ENCODE measurements at places on chromosomes 7 and 10.

- peak; percentile 32 for DNase-seq
Observed at GRCh38 chr7:130490888-130491804, 739 bp upstream of the MEST start.

- DNase-seq, result peak; percentile 87
Observed at GRCh38 chr7:74355091-74355490, 65.9 kb downstream of the CLIP2 start.

DNA sequence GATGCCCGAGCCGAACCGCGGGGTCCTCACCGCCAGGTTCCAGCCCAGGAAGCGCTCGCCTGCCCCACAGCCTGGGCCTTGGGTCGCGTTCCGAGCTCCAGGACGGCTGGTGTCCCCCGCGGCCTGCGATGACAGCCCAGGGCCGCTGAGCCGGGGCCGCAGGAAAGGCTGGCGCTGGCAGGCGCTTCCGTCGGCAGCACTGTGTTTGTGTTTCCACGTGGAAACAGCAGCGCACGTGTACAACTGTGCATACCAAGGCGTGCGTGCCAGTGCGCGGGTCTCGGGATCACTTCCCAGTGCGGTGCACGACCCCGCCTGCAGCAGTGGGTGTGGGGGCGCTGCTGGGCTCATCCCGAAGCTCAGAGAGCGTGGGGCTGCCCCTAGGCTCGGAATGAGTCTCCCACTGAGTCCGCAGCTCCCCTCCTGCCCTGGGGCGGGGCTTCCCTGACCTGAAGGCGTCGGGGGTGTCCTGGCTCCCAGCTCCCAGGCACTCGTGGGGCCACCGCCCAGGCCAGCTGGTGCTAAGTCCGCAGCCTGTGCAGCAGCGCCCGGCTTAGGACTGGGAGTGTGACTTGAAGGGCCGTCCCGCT lies 17.2 kb downstream of the AP5Z1 start:
- no peak for DNase-seq

- DNase-seq, result peak; percentile 36
Observed at GRCh38 chr10:60611291-60611747, 167.0 kb upstream of the CDK1 start.

DNA sequence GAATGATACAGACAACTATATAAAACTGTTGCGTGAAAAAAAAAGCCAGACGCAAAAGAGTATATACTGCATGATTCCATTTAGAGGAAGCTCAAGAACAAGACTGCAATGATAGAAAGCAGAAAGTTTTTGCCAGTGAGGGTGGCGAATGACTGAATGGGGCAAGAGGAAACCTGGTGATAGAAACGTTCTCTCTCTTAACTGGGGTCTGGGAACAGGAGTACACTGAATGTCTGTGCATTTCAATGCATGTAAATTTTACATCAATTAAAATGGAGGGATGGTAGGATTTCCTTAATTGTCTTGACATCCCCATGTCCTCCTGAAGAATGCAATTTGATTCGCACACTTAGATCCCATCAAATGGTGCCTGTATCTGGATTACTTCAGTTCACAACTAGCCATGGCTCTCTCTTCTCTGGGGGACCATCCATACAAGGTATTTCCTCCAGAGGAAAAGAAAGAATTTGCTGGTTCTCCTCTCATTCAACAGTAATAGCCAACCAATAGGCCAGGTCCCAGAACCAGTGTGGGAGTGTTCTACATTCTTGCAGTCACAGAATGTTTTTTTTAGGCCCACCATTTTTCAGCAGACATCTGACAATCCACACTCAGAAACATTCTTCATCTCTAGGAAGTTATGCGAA lies 221.0 kb upstream of the KLF14 start:
- DNase-seq, result no peak

- DNase-seq, result no peak
Observed at GRCh38 chr10:43249962-43250614, 16.8 kb downstream of the RASGEF1A start.

- no peak for DNase-seq
Observed at GRCh38 chr7:140600341-140600740, 40.3 kb downstream of the DENND2A start.

- no peak for DNase-seq
Observed at GRCh38 chr10:128514536-128514935, 388.3 kb upstream of the MKI67 start.

- no peak for DNase-seq
Observed at GRCh38 chr10:26863351-26864076, 2.8 kb upstream of the ABI1 start.

GRCh38 chr7:108503112-108504026 lies 22.6 kb downstream of the PNPLA8 start:
- peak; percentile 35 for DNase-seq

DNA sequence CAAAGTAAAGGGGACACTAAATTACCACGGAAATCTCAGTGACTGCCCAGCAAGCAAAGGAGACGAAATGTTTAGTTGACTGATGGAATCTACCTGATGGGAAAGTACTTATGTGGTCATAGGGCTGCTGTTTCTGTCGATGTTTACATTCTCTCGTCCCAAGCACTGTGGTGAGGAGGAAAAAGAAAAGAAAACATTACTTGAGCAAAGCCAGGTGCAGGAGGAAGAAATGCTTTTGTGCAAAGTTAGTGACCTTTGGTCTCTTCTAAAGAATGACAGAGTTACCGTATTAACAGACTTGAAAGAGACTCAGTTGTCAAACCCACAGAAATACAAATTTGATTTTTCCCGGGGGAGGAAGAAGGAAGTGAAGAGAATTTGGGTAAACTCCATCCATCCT lies 43.3 kb upstream of the FMC1 start:
- no peak for DNase-seq

- DNase-seq, result no peak
Observed at GRCh38 chr10:49465736-49466135, 69.8 kb upstream of the DRGX start.

- no peak for DNase-seq
Observed at GRCh38 chr10:123141791-123142700, 5.9 kb upstream of the HMX2 start.

DNA sequence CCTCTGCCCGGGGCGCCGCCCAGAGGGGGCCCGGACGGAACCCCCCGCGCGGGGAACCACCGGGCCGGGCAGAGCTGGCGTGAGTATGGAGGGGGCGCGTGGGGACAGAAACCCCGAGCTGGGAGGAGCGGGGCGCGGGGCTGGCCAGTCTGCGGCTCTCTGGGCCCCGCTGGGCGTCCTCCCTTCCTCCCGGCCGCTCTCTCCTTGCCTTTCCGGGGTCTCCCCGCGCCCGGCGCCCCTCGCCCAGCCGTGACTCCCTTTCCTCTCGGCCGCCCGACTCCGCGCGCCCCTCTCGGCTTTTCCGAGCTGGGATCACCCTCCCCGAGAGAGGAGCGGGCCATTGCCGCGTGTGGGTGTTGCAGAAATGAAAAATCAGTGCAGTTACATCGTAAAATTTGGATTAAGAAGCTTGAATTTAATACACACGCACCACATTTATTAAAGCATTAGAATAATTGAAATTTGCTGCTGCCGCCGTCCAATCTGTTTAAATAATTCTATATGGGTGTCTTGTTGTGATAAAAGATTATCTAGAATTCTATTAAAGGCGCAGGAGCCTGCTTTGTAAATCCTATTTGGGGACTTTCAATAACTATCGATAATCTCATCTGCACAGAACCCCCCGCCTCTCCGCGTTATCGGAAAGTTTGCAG lies 9.1 kb downstream of the UNCX start:
- no peak for DNase-seq
